ENCODE measurements at places on chromosomes 7 and 10.

- no peak for DNase-seq
Measured at GRCh38 chr7:35521941-35522340, 173.0 kb downstream of the HERPUD2 start.

DNA sequence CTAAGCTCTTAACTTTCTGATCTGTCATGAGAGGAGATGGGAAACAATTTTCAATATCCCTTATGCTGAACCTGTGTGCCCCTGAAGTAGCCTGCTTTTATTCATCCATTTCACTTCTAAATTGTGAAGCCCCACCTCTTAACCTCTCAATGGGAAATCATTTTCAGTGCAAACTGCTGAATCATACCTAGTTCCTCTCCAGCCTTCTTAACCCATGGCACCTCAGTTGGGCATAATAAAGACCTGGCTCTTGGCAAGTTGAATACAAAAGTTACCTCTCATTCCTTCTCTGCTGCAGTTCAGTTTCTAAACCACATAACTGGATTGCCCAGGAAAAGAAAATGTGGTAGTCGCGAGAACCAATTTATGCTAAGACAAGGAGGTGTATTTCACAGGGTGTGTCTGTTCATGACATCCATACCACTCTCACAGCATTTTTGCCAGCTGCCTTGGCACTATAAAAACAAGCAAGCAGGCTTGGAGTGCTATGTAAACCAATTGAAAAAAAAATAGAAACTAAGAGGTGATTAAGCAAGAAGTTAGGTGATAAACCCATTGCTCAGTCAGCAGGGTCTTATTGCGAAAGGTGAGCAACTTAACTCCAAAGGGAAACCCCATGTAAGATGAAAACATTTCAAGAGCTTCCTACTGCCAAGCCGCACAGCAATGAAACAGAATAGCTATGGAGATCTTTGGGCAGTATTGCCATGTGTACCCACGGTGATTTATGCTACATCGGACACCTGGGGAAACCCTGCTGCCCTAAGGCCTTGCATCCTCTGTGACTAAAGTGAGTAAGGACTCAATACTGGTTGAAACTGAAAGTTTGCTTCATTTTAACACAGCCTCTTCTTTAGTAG lies 57.0 kb upstream of the DKK1 start:
- DNase-seq = no peak

GRCh38 chr7:88868456-88868855 lies 72.9 kb upstream of the TEX47 start:
- DNase-seq = no peak

DNA sequence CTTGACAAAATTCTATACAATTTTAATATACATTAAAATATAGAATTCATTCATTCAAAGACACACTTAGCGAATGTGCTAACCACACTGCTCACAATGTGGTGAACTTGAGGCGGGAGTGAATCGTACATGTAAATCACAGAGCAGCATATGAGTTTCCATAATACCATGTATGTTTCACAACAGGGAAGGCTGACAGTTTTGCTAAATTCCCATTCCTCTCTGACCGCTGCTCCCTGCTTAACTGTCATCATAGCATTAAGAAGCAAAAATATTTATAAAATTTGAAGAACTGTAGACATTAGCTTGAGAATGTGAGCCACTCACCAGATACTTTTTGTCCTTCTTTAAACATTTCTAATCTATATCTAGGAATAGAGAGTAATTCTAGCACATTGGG lies 763.3 kb downstream of the MAGI2 start:
- no peak for DNase-seq

- DNase-seq = no peak
Measured at GRCh38 chr10:61120805-61121204, 176.8 kb upstream of the RHOBTB1 start.

DNA sequence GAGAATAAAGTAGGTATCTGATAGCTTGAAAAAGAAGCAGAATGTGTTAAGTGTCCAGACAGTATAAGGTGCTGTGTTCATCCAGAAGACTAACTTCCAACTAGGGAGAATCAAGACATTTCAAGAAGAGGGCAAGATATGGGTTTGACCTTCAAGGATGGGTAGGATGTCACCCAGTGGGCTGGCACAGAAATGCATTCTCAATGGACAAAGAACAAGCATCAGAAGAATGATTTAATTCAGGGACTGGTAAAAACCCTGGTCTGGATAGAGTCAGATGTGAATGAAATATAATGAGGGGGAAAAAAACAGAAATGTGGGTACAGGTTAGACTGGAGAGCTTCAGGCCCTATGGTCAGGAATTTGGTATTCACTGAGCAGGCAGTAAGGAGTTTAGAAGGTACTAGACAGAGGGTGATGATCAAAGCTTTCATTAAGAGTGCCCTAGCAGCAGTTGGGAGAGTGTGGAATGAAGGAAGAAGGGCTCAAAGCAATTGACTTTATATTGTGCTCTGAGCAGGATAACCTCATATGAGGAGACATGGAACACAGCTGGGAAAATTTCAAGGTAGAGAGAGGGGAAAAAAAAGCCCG lies 180.7 kb upstream of the ANK3 start:
- no peak for DNase-seq

DNA sequence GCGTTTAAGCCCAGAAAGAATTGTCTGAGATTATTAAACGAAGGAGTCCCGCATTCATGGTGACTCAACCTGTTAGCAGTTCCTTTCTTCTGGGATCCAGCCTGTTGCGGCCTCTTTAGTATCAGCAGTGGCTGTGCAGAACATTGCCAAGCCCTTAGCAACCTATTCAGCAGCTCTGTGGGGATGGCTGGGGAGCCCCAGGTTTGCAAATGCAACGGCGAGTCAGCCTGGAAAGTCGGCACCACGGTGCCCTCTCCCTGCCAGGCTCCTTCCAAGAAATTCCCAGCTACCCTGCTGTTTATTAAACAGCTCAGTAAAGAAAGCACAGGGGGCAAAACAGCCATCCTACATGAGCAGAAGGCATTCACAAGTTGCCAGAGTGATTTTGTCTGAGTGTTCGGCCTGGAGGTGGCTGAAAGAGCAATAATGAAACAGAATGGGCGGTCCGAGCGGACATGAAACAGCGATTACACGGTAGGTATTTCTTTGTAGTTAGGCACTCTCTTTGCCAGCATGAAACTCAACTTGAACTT lies 198.3 kb downstream of the BAMBI start:
- DNase-seq = no peak

DNA sequence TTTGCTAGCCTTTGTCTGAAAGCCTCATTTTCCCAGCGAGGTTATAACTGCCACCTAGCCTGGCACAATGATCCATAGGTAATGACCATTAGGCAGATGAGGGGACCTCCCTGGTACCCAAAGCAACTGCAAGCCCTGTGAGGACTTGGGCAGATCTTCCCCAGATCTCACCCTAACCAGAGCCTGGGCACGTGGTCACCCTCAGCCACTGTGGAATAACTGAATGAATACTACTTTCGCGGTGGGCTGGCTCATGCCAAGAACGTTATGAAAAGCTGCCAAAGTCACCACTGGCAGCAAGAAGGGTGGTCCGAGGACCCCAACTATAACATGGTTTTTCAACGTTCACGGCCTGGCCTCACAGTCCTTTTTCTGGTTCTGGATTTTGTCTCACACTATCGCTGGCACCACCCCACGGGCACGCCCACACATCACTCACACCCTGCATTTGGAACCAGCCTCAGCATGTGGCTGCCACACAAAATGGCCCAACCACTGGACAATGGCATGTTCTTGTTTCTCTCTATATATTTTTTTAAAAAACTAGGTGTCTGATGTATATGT lies 3.4 kb downstream of the PRKAG2 start:
- DNase-seq = no peak

DNA sequence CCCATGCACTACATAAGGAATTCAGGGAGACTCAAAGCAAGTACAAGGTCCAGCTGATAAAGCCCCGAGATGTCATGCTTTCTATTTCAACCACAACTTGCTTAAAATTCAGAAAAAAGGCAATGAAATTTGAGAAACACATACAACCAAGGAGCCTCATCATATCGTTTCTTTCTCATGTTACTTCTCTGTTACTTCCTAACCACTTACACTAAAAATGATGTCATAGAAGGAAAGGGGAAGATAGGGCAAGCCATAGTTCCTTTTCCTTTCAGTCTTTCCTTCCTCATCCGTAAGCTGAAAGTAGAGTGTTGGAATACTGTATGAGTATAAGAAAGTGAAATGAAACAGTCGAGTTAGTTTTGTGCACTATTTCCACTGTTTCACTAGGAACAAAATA lies 27.9 kb upstream of the CDK14 start:
- DNase-seq = no peak

DNA sequence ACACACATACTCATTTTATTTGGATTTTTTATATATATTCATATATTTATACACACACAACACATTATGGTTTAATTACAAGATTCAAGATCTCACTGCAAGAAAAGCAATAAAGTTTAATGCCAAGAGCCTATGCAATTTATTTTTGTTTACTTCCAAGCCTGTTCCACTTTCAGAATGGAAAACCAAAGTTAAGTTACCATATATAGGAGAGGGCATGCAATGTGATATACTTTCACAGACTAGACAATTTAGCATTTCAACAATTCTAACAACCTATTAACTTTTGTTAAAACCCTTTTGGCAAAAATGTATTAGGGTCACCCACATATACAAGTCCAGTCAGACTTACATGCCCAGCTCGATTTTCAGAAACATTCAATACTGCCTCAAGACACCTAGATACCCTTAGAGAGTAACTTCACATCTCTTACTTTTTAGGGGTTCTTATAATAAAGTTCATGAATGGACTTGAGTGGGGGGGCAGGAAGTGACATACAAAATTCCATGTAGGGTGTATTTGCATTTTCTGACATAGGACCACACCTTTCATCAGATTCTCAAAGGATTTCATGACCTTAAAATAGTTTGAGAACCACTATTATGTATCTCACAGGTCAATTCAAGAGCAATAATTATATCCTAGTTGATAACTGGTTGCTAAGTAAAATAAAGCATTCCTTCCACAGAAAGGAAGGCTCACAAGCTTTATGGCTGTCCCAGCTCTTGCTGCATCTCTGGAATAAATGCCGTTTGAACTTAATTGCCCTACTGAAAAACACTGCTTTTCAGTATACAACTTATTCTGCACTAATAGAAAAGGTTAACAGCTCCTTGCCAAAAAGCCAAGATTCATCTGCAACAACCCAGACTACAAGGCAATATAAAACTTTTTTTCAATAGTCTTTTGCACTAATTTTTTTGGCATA lies 2.5 kb downstream of the P4HA1 start:
- no peak for DNase-seq

DNA sequence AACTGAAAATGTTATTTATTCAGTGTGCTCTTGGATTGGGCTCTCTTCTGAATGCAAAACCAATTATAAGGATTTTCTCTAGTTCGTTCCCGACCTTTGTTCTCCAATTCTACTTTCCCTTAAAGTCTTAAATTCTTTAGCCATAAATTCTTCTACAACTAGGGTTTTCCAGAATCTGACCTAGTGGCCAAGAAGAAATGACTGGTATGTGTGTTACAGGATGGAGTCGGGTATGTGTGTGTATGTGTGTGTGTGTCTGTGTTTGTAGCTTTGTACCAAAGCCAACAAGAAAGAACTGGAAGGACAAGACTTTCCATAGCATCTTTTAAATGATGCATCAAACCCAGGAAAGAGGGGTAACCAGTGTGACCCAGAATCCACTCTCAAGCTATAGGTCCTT lies 25.8 kb upstream of the LEP start:
- no peak for DNase-seq

DNA sequence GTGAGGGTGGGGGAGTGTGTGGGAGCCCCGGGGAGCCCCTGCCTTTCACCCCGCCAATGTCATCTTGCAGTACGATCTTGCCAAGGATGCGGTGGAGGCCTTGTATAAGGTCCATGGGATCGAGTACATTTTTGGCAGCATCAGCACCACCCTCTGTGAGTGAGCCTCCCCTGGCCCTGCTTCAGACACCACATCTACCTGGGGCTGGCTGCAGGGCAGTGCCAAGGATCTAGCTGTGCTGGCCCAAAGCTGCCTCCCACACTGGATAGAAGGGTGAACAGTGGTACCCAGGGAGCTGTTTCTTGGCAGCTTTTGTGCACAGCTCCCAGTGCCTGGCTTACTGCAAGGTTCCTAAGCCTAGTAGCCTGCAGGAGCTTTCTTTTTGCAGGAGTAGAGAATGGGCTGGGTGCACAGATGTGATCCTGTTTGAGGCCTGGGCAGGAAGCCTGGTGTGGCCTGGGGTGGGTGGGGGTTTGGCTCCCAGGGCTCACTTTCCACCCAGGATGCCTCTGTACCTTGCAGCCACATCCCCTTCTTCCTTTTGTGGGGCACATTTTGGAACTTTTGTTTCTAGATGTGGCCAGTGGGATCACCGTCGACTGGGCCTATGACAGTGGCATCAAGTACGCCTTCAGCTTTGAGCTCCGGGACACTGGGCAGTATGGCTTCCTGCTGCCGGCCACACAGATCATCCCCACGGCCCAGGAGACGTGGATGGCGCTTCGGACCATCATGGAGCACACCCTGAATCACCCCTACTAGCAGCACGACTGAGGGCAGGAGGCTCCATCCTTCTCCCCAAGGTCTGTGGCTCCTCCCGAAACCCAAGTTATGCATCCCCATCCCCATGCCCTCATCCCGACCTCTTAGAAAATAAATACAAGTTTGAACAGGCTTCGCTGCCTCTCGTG lies 12.2 kb upstream of the CPA1 start:
- DNase-seq = no peak

GRCh38 chr7:47294556-47295222 lies 287.2 kb downstream of the TNS3 start:
- no peak for DNase-seq

DNA sequence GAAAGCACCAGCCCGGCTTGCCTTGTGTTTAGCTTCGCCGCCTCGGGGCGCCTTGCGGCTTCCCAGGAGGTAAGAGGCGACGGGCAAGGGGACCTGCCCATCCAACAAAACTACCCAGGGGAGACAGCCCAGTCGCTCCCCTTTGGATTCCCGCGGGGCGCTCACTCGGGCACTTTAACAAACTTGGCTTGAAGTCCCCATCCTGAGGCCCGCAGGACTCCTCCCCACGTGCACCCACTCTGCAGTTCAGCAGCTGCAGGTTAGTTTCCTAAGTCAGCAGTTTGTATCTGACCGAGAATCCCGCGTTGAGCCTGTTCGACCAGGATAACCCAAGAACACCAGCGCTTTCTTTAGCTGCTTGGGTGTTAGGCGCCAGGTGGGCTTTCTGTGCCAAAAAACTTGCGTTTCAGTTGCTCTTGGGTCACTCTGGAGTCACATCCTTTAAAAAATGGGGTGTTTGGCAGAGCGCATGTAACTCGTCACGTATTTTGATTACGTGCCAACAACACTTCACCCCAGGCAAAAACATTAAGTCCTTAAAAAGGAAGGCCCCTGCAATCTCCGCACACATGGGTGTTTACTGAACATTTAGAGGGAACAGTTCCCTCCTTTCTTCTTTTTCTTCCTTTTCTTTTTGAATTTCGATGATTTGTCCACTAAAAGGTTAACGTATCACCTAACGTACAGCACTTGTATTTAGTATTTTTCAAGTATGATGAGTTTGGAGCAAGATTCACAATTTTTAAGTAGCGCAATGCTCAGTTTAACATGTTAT lies 876 bp downstream of the DNAH11 start:
- no peak for DNase-seq

All from DMS 273 treated with DMSO at 0.1 percent for 48 hours (cell line).